AG08396 (cell line): ENCODE measurements at places on chromosomes 16 and 17.
A peak's percentile ranks its signal among the peaks of the same experiment; 100 is the strongest.

DNA sequence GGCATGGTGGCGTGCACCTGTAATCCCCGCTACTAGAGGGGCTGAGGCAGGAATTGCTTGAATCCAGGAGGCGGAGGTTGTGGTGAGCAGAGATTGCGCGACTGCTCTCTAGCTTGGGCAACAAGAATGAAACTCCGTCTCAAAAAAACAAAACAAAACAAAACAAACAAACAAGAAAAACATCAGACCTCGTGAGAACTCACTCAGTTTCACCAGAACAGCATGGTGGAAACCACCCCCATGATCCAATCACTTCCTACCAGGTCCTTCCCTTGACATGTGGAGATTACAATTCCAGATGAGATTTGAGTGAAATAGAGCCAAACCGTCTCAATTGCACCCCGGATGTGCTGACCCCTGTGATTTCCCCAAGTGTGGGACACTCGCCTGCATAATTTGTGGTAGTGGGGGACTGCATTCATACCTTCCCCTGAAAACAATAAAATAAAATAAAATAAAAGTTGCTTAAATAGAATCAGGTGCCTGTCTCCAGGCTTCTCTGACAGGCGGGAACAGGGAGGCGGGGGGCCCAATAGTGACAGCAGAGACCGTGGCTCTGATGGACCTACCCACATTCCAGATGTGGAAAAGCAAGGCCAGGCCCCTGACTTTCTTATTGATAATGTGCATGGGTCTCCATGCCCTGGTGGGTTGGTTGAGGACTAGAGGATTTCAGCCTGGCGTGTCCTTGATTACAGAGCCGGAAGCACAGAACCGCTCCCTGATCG is 13.1 kb downstream of the ZSCAN10 start:
- DNase-seq, result no peak

- no peak for DNase-seq
Measured at GRCh38 chr16:9318764-9319163, 227.3 kb downstream of the HAPSTR1 start.

GRCh38 chr17:19940722-19941464 is 36.7 kb downstream of the AKAP10 start:
- peak; percentile 32 for DNase-seq

DNA sequence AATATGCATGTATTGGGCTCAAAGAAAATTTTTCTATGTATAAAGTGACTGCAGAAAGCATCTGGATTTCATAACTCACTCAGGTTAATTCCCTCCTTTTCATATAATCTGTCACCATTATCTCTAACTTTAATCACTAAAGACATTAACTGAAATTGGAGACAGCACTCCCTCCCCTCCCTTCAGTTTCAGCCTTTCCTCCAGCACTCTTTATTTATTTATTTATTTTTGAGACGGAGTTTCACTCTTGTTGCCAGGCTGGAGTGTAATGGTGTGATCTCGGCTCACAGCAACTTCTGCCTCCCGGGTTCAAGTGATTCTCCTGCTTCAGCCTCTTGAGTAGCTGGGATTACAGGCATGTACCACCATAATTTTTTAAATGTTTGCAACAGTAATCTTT is 43.1 kb downstream of the CDH8 start:
- no peak for DNase-seq

GRCh38 chr16:6682142-6682811 is 650.4 kb upstream of the RBFOX1 start:
- DNase-seq, result no peak
